ENCODE measurements at places on chromosomes 7 and 10.

DNA sequence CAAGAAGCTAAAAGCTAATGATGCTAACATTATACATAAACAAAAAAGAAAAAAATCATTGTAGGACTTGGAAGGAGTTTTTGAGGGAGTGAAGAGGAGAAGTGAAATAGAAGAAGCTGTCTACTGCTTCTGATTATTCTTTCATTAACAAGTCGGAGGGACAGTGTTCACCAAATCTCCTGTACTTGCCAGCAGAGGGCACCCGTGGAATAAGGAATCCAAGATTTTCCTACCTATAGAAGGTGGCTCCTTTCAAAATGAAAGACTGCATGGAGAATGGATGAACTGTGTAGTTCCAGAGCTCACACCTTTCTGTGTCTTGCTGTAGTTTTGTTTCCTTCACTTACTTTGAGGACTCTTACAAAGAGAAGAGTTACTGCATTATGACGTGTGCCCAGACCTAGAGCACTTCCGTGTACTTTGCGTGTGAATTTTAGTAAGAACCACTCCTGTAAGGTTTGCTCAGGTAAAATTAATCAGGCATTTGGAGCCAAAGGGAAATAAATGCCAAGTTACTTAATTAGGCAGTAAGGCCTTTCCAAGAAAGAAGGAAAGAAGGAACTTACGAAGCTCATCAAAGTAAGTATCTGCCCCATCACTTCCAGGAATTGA is 145.1 kb downstream of the SEMA3D start:
- DNase-seq = peak; percentile 33

DNA sequence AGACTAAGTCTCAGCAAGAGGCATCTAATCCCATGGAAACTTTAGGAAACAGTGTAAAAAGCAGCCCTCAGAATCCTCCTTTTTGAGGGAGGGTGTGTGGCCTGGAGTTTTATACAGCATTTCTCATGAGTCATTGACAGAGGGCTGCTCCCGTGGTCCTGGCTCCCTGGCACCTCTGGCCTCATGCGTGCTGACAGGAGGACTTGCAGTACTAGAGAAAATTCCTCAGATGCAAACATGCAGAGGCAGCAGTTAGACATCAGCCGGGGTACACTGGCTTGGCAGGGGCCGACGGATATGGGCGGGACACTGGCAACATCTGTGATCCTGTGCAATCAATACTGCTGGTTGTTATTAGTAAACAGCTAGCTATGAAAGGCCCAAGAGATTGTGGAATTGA is 925.1 kb upstream of the CELF2 start:
- no peak for DNase-seq

DNA sequence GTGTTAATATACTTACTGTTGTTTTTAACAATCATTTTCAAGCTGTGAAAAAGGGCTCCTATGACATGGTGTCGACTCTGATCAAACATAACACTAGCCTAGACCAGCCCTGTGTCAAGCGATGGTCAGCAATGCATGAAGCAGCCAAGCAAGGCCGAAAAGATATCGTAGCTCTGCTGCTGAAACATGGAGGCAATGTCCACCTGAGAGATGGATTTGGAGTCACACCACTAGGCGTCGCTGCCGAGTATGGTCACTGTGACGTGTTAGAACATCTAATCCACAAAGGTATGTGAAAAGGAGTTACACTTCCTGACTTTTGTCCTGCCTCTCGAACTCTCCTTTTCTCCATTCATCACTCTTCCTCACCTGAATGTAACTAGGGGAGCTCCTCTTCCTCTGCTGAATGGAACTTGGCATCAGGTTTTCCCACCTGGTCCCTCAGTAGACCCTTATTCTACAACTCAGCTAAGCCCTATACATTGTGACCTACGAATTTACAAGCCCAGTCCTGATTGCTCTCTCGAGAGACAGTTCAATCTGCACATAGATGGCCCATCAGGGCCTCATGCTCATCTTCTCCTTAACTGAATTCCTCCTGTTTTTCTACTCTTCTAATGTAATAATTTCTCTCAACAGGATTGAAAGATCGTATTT is 23.0 kb downstream of the ASB15 start:
- DNase-seq = peak; percentile 82

- DNase-seq = no peak
Observed at GRCh38 chr7:14446219-14446618, 456.3 kb downstream of the DGKB start.

GRCh38 chr7:135998081-135998480 is 20.9 kb upstream of the MTPN start:
- no peak for DNase-seq

DNA sequence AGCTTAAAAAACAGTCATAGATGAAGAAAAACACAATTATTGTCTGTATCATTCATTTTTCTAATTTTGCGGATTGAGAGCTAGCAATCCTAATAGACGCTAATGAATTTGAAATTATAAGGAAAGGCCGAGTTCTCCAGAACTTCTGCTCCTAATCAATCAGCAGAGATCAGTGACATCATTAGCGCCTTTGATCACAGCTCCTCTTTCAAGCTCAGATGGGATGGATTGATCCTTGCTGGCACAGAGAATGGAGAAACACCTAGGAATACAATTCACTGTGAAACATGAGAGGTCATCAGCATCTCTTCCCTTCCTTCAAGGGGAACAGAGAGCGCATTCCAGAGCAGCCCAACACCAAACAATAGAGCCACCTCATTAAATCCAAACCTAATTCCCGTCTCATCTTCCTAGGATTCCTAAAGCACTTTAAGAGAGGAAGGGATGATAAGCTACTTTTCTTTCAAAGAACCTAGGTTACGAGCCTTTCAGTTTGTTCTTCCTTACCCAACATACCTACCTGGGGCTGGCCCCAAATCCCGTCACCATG is 24.4 kb downstream of the GLI3 start:
- DNase-seq = no peak

- no peak for DNase-seq
Observed at GRCh38 chr7:110835218-110835617, 255.7 kb upstream of the LRRN3 start.

GRCh38 chr10:11824825-11825224 is 1.7 kb downstream of the PROSER2 start:
- DNase-seq = no peak

DNA sequence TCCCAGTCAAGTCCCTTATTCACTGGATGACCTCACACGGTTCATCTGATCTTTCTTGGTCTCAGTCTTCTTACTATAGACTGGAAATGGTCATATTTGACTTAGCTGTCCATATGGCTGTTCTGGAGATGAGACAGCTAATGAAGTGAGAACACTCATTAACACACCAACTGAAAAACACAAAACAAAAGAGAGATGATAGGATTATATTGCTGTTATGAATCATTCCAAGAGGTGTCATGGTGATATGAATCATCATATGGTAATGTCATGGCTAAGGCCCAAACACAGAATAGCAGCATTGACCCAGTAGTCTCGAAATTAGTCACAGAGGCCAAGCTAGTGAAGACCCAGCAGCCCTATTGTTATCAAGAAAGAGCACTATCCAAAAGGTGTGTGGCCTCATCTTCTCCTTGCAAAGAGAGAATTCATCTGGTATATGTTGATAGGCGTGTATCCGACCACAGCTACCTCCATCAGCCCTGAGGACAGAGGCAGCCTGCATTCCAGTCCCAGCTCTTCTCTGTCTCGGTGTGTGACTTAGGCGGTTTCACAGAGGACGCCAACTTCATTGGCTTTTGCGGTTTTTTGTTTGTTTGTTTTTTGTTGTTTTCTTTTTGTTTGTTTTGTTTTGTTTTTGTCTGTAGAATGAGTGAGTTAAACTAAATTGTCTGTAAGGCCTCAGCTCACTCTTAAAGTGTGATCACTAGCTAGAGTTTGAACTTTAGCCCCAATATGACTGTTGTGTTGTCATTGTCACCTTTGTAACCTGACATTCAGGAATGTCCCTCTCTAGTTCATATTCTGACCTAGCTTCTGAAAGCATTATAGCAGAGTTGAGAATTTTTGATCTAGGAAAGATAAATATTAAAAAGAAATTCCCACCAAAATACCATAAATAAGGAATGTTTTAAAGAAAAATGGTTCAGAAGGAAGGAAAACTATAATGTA is 97.4 kb upstream of the PDCD4 start:
- peak; percentile 55 for DNase-seq

DNA sequence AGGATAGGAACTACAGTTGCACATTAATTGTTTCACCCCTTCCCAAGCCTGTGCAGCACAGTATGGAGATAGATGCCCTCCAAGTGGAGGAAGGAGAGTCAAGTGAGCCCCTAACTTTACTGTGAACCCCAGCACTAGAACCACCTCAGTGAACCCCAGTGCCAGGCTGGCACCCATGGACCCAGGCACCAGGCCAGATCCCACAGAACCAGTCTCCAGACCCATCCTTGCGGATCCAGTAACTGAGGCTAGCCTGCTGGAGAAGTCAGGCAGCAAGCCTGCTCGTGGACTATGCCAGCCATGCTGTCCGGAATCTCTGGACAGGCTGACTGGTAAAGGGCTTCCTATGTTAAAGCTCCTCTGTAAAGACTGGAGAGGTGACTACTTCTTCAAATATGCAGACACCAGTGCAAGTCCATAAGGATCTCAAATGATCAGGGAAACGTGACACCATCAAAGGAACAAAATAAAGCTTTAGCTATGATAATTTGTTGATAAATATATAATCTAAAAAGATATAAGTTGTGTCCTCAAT is 27.7 kb downstream of the SHOC2 start:
- no peak for DNase-seq

DNA sequence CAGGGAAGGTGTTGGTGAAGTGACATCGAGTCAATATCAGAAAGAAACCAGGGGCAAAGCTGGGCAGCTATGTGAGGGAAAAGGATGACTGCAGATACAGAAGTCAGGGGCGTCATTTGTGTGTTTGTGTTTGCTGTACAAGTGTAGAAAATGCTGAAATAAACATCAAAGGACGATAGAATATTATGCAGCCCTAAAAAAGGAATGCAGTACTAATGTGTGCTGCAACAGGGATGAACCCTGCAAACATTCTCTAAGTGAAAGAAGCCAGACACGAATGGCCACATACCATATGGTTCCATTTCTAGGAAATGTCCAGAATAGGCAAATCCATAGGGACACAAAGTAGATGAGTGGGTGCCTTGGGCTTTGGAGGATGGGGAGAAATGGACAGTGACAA is 133.9 kb downstream of the PRPF18 start:
- DNase-seq = no peak

DNA sequence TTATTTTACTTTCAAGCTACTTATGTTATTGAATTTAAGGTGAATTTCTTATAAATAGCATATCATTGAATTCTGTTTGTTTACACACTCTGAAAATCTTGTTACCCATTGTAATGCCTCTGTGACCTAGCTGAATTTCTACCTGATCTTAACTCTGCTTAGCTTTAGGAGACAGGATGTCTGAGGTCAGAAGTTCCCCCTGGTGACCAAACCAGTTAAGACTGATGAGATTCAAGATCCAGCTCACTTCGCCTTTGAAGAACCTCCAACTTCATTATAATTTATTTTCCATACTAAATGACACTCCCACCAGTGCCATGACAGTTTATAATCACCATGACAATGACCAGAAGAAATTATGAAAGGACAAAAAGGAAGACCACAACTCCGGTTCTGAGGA is 213.4 kb upstream of the CDC14C start:
- no peak for DNase-seq

DNA sequence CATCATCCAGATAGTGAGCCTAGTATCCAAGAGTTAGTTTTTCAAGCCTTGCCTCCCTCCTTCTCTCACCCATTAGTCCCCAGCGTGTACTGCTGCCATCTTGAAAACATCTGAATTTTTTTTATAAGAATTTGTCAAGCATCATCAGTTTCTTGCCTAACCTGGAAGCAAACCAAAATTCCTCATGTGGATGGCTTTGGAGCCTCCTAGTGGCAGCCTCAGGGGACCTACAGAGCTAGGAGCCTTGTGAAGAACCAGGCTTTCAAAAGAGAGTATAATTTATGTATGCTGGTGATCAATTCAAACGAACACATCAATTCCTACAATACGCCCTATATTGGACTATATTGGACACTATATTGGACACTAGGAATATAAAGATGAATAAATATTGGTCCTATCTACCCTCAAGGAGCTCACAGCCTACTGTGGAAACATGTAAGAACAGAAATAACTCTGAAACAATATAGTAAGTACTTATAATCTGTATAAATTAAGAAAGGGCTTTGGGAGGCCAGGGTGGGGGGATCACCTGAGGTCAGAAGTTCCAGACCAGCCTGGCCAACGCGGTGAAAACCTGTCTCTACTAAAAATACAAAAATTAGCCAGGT is 63.4 kb downstream of the HPSE2 start:
- no peak for DNase-seq

GRCh38 chr10:126673565-126673964 is 3.1 kb upstream of the C10orf90 start:
- no peak for DNase-seq

- no peak for DNase-seq
Observed at GRCh38 chr7:50450590-50451032, 461 bp upstream of the FIGNL1 start.

DNA sequence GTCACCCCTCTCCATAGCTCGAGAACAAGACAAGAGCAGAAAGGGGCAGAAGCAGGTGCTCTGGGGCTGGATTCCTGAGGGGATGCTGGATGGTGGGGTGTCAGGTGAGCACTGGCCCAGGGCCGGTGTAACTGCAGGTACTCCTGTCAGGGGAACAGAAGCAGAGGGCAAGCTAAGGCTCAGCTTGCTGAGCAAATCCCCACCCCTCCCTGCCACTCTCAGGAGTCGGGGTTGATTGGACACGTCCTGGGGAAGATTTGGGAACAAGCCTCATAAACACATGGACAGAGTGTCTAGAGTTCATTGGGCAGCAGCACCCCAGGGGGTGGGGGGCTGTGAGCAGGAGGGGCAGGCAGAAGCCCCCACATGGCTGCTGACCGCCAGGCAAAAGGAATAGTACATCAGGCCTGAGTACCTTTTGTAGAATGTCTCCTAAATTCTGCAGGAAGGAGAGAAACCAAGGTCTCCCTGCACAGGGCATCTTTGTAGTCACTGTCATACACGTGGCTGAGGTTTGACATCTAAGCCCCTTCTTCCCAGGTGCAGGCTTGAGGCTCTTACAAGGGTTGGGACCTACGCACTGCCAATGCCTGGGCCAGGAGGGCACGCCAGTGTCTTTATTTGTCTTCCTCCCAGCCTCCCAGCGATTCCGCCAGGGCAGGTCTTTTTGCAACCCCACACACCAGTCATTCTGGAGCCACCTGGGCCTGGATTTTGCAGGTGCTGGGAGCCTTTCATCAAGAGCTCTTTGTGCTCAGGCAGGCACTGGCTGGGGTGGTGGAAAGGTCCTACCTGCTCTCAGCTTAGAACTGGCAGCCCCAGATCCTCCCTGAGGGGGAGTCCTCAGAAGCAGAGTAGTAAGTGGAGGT is 2.8 kb downstream of the CALML3 start:
- no peak for DNase-seq

- DNase-seq = no peak
Observed at GRCh38 chr10:69279110-69279509, 814 bp downstream of the HK1 start.

GRCh38 chr7:38054199-38054598 is 123.8 kb upstream of the STARD3NL start:
- DNase-seq = no peak

GRCh38 chr10:78752708-78753107 is 316.1 kb upstream of the ZMIZ1 start:
- DNase-seq = no peak

- no peak for DNase-seq
Observed at GRCh38 chr10:94125856-94126255, 132.1 kb downstream of the PLCE1 start.

- no peak for DNase-seq
Observed at GRCh38 chr10:126060261-126060931, 164.0 kb downstream of the FANK1 start.

GRCh38 chr7:11437994-11438393 is 394.0 kb downstream of the THSD7A start:
- no peak for DNase-seq
